ENCODE measurements at places on chromosomes 3 and 15. TPM values are rescaled to one million over a fixed set of nuclear protein-coding genes. Genes with fewer than 3 reads are reported as not detected.

DNA sequence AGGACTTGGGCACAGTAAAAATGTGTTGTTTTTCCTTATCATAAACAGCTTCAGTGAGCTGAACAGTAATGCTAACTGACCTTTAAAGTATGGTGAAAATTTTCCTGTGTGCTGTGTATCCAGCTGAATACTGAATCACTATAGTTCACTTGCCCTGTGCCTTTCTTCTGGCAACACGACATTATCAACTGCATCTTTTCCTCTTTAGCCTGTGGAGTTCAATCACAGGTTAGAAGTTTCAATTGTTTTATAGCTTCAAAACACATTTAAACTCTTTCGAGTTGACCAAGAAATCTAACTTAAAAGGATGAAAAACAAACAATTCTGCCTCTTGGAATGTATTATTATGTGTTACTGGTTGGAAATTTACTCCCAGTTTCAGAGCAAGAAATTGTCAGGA lies 1120.7 kb upstream of the ALCAM start:
- no peak for DNase-seq

DNA sequence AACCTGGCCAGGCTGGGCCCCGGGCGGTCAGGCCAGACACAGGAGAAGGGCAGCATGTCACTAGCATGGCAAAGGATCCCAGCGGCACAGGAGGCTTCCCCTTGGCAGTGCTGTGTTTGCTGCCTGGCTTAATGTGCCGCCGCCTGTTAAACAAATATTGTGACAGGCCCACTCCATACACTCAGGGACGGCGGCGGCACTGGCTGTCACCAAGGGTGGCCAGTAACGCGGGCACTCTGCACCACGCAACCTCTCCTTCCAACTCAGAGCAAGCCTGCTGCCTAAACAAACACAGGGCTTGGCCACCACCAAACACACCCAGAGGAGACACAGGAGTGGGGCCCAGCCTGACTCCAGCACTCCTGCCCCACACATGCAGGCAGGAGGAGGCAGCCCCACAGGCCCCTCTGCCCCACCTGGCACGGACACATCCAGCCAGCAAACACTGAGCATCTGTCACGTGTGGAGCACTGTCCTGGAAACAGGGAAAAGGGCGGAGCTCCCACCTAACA lies 48.0 kb downstream of the TPRA1 start:
- no peak for DNase-seq

GRCh38 chr15:47885920-47886319 lies 168.6 kb downstream of the SEMA6D start:
- no peak for DNase-seq

DNA sequence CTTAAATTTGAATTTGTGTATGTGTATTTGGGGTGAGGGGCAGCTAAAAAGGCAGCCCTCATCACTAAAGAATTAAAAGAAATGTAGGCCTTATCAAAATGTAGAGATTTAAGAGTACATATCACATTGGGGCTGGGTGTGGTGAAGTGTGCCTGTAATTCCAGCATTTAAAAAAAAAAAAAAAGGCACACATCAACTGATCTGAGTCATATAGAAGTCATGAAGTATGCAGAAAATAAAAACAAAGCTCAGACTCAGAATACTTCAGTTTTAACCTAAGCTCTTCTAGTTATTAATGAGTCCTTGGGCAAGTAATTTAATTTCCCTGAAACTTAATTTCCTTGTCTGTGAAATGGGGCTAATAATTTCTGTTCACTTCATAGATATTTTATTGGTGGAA lies 31.6 kb downstream of the SLC24A1 start:
- DNase-seq, result no peak

DNA sequence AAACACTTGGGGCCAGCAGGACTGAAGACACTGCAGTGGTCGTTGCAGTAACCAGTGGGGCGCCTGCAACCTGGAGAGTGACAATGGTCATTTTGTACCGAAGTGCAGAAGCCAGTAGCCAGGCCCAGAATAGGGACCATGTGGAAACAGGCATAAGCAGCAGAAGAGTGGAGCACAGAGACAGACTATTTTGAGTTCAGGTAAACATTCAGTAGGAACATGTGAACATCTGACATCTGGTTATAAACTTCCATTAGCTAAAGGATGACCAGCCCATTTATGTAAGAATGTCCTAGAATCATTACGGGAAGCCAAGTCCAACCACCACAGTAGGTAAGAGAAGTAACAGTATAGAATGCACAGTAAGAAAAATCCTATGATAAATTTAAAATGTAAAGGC lies 32.4 kb upstream of the TKT start:
- no peak for DNase-seq

GRCh38 chr15:70321172-70321819 lies 223.6 kb upstream of the TLE3 start:
- DNase-seq, result no peak

ANKRD28 gene
- 22.6 TPM for total RNA-seq

CHRM5 gene
- not detected for total RNA-seq

TPRG1 gene
- total RNA-seq, result 2.1 TPM

CYP8B1 gene
- total RNA-seq, result not detected

CHRD gene
- 2.4 TPM for total RNA-seq

GMNC gene
- not detected for total RNA-seq

Data from endothelial cell (in vitro differentiated cells).